Transverse colon (tissue), 4 donors: ENCODE measurements at places on chromosomes 3 and 15.

DNA sequence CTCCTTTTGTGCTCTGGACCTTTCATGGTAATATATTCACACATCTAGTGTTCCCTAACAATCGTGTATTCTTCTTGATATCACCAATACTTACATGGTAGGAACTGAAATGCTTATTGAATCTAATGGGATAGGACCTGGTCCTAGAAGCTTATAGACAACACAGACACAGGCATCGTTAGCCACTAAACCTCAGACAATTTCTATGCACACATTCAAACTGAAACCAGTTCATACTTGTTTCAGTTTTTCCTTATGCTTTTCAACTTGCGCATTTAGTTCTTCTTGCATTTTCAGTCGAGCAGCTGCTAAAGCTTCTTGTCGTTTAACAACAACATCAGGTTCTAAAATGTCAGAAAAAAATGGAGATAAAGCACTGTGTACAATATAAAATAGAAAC, 2.3 kb downstream of the SELENOS start:
- peaks cover 3% of the 10 kb centered on the region for H3K4me1 ChIP-seq
- no peak for DNase-seq
- peaks cover 43% of the 10 kb centered on the region for H3K36me3 ChIP-seq

DNA sequence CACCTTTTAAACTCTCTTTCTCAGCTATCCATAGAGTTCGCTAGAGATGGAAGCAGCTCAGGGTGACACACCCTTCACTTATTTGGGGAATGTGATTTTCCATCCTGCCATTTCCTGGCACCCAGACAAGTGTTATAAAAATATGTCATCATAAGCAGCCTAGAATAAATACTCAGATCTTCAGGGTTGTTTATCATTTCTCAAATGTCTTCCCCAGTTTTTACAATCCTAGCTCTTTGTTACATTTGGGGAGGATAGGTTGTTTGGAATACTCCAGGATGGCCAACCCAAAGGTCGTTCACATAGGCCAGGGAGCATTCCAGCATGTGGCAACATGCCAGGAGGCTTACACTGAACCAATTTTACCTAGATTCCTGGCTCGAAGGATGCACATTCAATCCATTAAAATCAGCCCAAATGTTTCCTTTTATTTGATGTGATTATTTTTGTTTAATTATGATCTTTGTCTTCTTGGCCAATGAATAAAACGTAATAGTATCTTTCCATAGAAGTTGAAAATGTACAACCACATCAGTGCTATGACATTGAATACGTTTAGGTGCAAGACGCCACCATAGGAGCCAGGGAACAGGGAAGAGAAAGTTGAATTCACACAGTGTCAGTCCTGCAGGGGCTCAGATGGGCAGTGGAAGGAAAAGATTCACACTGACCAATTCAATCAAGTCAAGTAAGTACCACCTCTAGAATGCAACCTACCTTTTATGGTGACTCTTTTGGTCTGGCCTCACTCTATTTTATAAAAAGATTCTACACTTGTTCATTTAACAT, 537.7 kb upstream of the MDFIC2 start:
- H3K27ac ChIP-seq: peak overlapping the region; percentile 37
- DNase-seq: no peak
- no peak overlapping the region for H3K4me3 ChIP-seq
- peaks cover 5% of the 10 kb centered on the region for H3K4me1 ChIP-seq

GRCh38 chr15:76336254-76337058, at the start of gene ISL2:
TSS of gene ISL2 (plus strand) at chr15:76336773. CDS start at chr15:76336884, 111 bp downstream.
- peak; percentile 85 for DNase-seq
- H3K27ac ChIP-seq: peak within 1 kb of the TSS; percentile 70
- peaks cover 86% of the 10 kb centered on the region for H3K27me3 ChIP-seq

DNA sequence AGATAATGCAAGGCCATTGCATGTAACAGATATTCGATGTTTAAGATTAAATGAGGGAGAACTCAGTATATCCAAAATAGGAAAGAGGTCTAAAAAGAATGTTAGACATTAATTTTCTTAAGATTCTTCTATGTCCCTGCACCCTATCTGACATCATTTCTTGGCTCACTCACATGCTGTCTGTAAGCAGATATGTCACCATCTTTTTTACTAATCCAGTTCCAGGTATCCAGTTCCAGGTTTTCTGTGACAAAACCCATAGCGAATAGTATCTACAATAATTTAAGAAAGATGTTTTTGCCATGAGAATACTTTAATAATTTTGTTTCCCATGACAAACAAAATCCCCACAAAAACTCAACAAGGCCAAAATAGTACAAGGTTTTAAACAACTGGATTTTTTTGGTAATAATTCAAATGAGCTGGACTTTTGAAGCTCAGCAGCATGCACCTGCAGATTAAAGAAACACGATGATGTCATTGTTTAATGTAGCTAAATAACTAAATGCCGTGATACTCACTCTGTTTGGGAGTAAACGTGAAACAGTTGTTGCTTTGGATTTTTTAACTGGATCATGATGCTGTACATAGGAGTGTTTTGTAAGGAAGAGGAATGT, 867.6 kb downstream of the EPHA3 start:
- no peak overlapping the region for H3K4me3 ChIP-seq
- no peaks in the 10 kb centered on the region for H3K36me3 ChIP-seq
- no peak for DNase-seq
- H3K27ac ChIP-seq: no peak overlapping the region
- H3K4me1 ChIP-seq: no peaks in the 10 kb centered on the region
- H3K27me3 ChIP-seq: no peaks in the 10 kb centered on the region

DNA sequence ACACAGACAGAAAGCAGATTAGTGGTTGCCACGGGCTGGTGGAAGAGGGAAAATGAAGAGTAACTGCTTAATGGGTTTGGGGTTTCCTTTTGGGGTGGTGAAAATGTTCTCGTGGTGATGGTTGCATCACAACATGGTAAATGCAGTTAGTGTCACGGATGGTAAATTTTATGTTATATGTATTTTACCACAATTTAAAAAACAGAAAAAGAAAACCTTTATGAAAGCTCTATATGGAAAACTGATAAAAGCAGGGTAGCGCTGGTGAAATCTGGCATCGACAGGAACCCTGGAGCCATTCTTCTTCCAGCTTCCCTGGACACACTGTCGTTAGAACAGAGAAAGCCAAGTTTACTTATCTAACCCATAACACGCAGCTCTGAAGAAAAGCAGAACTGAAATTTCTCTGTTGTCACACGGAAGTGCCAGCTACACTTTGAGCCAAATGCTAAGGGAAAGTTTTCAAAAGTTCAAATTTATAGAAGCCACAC, 287.7 kb upstream of the NR2F2 start:
- H3K36me3 ChIP-seq: no peaks in the 10 kb centered on the region
- no peak overlapping the region for H3K4me3 ChIP-seq
- H3K27me3 ChIP-seq: no peaks in the 10 kb centered on the region

DNA sequence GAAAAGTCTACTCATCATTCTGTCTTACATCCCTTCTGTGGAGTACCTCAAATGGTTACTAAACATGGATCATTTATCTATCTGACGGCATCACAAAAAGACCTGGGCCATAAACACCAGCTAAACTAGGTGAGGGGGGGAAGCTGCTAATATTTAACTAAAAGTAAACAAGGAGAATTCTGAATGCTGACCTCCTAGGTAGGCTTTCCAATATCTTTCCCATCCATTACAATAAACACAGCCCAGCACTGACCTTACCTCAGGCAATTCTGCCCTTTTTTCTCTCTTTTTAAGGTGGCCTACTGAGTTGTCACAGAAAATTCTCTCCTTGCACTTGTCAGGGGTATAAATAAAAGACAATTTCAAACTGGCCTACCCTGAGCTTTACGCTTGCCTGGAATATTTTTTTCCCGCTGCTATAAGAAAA, 33.1 kb downstream of the USF3 start:
- H3K27me3 ChIP-seq: no peaks in the 10 kb centered on the region
- peaks cover 38% of the 10 kb centered on the region for H3K4me1 ChIP-seq
- H3K4me3 ChIP-seq: no peak overlapping the region
- no peaks in the 10 kb centered on the region for H3K36me3 ChIP-seq
- no peak for DNase-seq

- DNase-seq: no peak
- no peaks in the 10 kb centered on the region for H3K36me3 ChIP-seq
- H3K4me1 ChIP-seq: peaks cover 25% of the 10 kb centered on the region
- no peak overlapping the region for H3K4me3 ChIP-seq
- no peak overlapping the region for H3K27ac ChIP-seq
- H3K27me3 ChIP-seq: no peaks in the 10 kb centered on the region
These were observed 22.6 kb downstream of the ISL2 start for GRCh38 chr15:76359152-76359551.

DNA sequence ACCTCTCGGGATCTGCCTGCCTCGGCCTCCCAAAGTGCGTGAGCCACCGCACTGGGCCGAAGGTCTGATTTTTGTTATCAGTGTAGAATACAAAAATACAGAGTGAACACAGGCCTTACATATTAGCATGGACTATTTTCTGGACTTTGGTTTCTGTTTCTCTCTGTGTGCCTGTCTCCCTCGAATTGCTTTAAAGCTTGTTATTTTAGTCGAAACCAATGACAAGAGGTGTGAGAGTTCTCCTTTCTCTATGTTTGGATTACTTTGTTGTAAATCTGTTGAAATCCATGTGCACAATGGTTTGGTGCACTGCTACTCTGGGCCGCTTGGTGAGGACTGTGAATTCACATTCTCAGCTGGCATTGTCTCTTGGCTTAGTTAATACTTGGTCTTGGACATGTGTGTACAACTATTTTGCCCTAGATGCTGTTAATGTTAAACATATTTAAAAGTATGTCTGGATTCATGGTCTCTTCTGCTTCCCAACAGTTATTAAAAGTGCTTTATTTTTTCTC, 23.9 kb downstream of the MED12L start:
- H3K4me1 ChIP-seq: no peaks in the 10 kb centered on the region
- H3K36me3 ChIP-seq: no peaks in the 10 kb centered on the region
- no peak overlapping the region for H3K27ac ChIP-seq
- H3K27me3 ChIP-seq: no peaks in the 10 kb centered on the region

GRCh38 chr3:63199606-63200005, 78.5 kb upstream of the SYNPR start:
- no peaks in the 10 kb centered on the region for H3K27me3 ChIP-seq
- no peak for DNase-seq
- H3K4me3 ChIP-seq: no peak overlapping the region
